ENCODE measurements at places on chromosomes 6 and 20.

GRCh38 chr6:91018586-91018985 lies 431.7 kb upstream of the MAP3K7 start:
- no peak for DNase-seq

DNA sequence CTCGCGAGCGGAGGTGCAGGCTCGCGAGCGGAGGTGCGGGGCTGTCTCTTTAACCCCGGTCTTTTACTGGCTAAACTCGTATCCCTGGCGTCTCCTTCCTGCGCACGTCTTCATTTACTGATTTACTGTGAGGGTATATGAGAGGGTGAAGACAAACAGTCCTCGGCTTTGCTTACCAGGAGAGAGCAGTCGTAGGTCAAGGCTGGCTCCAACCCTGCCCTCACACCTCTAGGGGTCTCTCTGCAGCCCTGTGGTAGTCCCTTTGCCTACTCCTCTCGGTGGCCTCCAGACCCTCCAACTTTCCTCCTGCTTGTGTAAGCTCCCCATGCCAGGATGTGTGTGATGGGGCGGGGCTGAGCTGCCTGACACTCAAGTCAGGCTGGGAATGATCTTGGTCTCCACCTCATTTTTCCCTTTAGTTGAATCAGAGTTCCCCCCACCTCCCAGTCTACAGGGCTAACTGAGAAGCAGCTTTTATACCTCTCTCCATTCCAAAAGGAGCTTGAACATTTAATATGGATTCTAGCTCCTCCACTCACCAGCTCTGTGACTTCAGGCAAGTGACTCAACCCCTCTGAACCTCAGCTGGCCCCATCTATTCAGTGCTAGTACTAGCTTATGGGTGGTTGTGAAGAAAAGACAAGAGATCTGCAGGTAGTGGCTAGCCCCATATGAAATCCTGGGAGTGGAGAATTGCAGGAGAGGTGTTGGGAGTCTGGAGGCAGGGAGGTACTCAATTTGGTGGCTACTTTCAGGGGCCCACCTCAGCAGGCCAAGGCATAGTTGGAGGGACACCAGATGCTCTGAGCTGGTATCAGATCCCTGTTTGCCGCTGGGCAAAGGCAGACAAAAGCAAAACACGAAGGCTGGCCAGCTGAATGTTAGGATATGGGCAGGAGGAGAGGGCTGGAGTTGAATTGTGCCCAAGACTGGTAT lies 902 bp downstream of the SLC29A1 start:
- DNase-seq: no peak

- DNase-seq: no peak
Measured at GRCh38 chr6:24540197-24540596, 45.4 kb downstream of the ALDH5A1 start.

DNA sequence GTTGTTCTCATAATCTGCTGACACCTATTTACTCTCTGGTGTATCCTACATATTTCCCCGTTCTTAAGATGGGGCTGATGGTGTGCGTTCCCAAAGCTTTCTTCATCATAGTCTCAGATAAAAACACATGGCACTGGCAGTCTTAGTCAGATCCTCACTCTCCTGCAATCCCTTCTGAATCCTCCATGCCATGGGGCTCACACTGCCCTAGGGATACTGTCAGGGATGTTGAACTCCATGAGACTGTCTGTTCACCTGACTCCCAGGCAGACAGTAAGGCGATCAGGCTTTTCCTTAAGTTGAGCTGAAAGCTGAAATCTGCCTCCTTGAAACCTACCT lies 76.0 kb downstream of the SLX4IP start:
- no peak for DNase-seq

DNA sequence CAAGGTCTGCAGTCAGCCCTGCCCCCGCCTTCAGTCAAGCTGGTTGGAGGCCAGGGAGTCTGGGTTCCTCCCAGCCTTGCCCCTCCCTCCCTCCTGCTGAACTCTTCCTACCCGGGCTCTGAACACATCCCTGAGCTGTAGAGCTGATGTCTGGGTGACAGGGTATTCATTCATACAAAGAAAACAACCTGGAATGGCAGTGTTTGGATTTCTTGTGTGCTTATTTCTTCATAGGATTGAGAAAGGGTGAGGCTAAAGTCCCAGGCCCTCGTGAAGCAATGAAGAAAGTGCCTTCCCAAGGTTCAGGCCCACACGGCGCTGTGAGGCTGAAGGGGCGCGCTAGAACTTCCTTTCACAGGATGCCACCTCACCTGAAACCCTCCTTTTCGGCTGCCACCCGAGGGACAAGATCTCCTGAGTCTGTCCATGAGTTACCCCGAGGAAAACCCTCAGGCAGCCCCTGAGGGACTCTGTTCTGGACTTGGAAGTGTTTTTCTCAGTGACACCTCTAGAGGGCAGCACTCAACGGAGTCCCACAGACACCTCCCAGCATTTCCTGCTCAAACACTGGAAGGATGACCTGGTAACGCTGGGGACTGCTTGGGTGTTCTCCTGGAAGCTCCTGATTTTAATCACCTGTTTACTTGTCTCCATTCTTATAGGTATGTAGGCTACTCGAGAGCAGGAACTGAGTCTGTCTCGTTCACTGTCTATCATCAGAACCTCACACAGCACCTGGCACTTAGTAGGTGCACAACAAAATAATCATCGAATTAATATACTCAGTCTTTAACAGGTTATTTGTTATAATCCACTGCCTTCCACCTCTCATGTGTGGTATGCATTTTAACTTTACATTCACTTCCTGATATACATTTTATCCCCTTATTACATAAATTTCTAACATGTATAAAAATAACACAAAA lies 11.8 kb upstream of the GSTA1 start:
- DNase-seq: no peak

DNA sequence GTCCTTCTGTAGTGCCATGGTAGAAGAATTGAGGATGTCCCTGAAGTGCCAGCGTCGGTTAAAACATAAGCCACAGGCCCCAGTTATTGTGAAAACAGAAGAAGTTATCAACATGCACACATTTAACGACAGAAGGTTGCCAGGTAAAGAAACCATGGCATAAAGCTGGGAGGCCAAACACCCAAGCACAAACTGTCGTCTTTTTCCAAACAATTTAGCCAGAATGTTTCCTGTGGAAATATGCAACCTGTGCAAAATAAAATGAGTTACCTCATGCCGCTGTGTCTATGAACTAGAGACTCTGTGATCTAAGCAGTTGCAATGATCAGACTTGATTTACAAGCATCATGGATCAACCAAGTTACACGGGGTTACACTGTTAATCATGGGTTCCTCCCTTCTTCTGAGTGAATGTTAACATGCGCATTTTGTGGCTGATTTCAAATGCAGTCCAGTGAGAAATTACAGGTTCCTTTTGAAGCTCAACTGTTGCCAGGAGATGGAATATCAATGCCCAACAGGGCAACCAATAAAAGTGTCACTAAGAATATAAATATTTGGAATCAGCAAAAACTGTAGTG lies 674.9 kb downstream of the GRIK2 start:
- no peak for DNase-seq

GRCh38 chr6:91633374-91634111 lies 1046.7 kb upstream of the MAP3K7 start:
- DNase-seq: no peak

- DNase-seq: no peak
Measured at GRCh38 chr6:75171567-75171966, 34.3 kb downstream of the COL12A1 start.

DNA sequence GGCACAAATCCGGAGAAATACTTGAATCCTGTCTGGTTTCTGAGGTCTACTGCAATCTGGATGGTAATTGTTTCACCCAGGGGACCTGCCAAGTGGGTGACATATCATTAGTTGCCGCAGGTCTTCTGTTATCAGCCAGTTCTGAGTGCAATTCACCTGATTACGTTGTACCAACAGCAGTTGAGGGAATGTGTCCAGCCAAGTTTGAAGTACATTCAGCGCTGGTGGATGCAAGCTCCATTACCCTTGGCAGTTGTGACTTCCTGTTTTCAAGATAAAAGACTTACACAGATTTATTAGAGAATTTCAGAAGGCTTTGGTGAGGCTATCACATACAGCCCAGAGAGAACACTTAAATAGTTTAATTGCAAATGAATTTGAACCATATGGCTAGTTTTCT lies 42.8 kb downstream of the FNDC1 start:
- no peak for DNase-seq

- DNase-seq: no peak
Measured at GRCh38 chr20:3409417-3409816, 1.9 kb upstream of the DNAAF9 start.

GRCh38 chr6:128290221-128290620 lies 230.2 kb downstream of the PTPRK start:
- DNase-seq: no peak

DNA sequence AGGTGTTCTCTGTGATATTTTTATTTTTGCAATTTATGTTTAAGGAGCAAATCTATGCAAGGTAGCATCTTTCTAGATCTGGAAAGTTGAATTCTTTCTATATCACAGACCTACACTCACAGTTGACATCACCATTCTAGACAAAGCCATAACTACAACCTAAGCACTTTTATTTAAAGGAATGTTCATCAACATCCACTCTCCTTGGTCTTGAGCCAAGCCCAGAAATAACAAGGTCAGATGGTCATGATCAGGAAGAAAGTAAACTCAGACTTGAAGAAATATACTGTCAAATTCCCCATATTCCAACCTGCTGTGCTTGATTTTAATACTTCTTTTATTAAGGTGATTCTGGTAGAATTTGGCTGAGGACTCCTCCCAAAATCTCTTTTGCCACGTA lies 32.2 kb downstream of the MMUT start:
- no peak for DNase-seq

GRCh38 chr6:89260832-89261231 lies 43.7 kb upstream of the GABRR1 start:
- DNase-seq: no peak

DNA sequence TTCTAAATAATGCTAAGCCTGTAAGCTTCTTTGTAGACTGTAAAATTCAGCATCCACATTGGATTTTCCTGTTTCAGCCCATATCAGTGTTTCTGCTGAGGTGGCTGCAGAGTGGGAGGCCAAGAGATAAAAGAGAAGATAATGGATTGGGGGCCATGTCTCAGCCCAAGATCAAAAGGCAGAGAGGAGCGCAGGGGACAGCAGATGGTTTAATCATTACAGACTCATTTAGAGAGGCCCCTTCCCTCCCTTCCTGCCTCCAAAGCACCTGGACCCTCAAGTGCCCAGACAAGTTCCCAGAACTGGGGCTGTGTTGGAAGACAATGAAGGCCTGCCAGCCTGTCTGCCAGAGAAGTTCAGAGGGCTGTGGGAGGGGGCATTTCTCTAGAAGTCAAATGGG lies 20.4 kb upstream of the CTNNBL1 start:
- no peak for DNase-seq

DNA sequence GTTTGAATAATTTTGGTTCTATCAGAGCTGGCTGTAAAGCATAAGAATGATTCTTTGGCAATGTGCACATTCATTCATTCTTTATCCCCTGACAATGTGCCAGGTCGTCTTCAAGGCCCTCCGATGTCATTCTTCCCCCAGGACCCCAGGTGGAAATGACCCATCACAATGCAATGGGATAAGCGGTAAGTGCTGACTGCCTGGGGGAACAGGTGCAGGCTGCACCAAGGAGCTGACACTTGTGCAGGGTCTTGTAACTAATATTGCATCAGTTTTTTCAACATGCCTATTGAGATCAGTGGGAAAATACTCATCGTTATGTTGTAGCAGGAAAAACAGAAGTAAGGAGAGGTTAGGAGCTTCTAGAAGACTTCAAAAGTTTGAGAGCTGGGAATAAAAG lies 105.6 kb downstream of the FOXC1 start:
- no peak for DNase-seq

DNA sequence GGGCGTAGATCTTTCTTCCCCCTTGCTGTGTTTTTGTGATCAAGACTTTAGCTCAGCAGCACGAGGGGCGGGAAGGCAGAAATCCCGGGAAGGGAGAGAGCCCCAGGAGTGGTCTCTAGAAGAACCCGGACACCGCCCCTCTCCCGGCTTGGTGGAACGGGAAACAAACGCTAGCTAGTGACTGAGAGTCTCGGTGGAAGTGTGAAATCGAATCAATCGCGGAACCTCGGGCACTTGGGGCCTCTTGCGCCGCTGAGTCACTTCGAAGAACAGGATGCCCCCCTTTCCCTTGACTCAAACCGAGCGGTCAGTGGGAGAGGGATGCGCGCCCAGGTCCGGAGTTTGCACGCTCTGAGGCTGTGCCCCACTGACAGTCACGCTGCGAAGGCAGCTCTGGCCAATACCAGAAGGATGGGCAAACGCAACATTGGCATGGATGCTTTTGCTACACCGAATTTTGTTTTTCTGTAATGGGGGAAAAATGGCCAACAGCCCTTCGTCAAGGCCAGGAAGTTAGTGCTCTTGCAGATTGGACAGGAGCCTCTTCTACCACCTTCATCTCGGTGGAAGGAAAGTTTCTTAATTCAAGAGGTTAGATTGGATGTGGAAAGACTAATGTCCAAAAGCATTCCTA lies 1.6 kb upstream of the OLIG3 start:
- no peak for DNase-seq

GRCh38 chr6:79239536-79240168 lies 5.2 kb upstream of the HMGN3 start:
- DNase-seq: no peak

DNA sequence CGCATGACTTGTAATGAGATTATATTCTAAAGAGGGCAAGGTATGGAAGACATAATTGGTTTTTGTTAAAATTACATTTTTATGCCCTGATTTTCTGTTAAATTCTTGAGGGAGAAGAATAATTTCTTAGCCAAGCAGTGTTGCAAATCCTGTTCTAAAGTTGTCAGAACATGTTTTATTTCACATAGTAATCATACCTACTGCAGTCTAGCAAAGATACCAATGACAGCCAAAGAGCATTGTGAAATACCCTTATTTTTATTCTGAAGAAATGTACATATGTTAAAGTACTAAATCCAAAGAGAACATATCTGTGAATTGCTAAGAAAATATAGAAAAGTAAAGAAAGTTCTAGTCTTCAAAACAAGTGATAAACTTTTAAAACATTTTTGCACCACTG lies 39.6 kb upstream of the SMIM8 start:
- DNase-seq: no peak

- DNase-seq: no peak
Measured at GRCh38 chr20:49669601-49670189, 44.0 kb downstream of the B4GALT5 start.

DNA sequence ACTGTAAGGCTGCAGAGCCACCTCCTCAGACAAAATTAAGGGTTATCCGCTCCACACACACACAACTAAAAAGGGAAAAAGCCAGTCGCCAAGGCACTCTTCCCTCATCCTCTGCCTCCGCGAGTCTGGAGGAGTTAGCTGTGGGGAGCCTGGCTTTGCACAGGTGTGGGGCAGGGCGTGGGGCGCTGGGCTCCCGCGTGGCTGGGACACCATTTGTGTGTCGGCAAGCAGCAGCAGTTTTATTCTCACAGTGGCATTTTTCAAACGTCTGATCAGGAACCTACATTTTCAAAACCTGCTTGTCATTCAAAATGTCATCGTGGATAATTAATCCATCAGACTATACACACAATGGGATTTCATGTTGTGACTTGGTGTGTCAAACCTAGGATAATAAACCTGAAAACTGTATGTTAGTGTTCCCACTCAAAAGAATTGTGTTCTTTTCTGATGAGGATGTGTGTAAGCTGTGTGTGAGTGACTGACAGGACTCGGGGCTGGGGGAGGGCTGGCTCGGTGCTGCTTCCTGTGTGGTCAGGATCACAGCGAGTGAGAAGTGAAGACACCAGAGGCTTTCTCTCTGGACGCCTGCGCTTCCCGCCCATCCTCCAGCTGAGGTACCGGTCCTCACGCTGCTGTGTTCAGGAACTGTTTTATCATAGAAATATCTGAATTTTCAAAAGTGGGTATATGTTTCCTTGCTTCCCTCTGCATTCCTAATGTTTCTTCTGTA lies 83.1 kb downstream of the IRF4 start:
- no peak for DNase-seq

- DNase-seq: no peak
Measured at GRCh38 chr6:45832063-45832462, 183.6 kb downstream of the CLIC5 start.

GRCh38 chr6:37125774-37126492 lies 44.0 kb upstream of the PIM1 start:
- DNase-seq: no peak

Measured in NCI-H1930 (cell line).